ENCODE measurements at places on chromosomes 13 and 19. TPM values are rescaled to one million over a fixed set of nuclear protein-coding genes. Genes with fewer than 3 reads are reported as not detected.

The GPI gene
- total RNA-seq = 233 TPM

The DLEU7 gene
- under 0.01 TPM for total RNA-seq

The PSG1 gene
- total RNA-seq = 0.19 TPM

The OVOL3 gene
- total RNA-seq = not detected

The OR10H1 gene
- not detected for total RNA-seq

The MYH14 gene
- total RNA-seq = not detected

All from regular cardiac myocyte (primary cell).